ENCODE measurements at places on chromosomes 13 and 19.

- DNase-seq = peak; percentile 40
Observed at GRCh38 chr19:50258918-50259372, 55.5 kb downstream of the MYH14 start.

- no peak for DNase-seq
Observed at GRCh38 chr13:106139377-106139776, 396.1 kb downstream of the EFNB2 start.

GRCh38 chr13:79846386-79846785 is 365.4 kb downstream of the NDFIP2 start:
- DNase-seq = no peak

DNA sequence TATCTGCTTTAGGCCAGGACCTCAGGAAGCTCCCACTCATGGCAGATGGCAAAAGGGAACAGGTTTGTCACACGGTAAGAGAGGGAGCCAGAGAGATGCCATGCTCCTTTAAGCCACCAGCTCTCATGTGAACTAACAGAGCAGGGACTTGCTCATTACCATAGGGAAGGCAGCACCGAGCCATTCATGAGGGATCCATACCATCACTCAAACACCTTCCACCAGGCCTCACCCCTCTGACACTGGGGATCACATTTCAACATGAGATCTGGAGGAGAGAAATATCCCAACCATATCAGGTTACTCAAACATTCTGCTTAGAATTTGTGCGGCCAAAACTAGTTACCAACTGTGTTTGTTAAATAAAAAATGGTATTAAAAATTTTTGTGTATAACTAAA is 427.0 kb downstream of the UQCRFS1 start:
- peak; percentile 2 for DNase-seq

- DNase-seq = no peak
Observed at GRCh38 chr19:49534632-49535385, 7.0 kb downstream of the RCN3 start.

DNA sequence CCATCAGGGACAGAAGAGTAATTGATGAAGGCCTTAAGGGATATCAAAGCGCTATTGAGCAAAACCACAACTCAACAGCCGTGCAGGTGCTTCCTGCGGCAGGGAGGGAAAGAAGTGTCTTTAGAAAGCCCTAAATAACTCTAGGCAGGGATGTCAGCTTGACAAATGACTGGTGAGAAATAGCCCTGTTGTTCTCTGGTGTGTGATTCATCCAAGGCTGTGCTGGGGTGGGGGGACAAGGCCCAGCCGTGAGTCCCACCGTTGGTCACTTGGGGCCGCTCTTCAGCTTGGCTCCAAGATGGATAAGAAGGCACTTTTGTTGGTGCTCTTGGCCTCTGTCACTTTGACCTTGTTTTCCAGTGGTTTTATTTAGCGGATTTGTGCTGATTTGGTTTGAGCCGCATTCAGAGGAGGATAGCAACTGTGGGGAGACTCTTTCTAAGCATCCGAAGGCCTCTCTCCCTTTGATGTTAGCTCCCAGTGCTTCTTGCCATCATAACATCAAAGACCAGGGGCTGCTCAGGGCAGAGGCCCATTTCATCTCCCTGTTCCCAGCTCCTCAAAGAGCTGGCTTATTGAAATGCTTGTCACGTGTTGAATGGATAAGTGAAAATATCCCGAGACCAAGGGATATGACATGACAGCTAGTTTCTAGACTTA is 130.3 kb upstream of the SERP2 start:
- peak; percentile 51 for DNase-seq

GRCh38 chr13:80022146-80022545 is 318.8 kb downstream of the SPRY2 start:
- no peak for DNase-seq

GRCh38 chr13:73938372-73939070 is 195.7 kb downstream of the KLF12 start:
- DNase-seq = peak; percentile 19

DNA sequence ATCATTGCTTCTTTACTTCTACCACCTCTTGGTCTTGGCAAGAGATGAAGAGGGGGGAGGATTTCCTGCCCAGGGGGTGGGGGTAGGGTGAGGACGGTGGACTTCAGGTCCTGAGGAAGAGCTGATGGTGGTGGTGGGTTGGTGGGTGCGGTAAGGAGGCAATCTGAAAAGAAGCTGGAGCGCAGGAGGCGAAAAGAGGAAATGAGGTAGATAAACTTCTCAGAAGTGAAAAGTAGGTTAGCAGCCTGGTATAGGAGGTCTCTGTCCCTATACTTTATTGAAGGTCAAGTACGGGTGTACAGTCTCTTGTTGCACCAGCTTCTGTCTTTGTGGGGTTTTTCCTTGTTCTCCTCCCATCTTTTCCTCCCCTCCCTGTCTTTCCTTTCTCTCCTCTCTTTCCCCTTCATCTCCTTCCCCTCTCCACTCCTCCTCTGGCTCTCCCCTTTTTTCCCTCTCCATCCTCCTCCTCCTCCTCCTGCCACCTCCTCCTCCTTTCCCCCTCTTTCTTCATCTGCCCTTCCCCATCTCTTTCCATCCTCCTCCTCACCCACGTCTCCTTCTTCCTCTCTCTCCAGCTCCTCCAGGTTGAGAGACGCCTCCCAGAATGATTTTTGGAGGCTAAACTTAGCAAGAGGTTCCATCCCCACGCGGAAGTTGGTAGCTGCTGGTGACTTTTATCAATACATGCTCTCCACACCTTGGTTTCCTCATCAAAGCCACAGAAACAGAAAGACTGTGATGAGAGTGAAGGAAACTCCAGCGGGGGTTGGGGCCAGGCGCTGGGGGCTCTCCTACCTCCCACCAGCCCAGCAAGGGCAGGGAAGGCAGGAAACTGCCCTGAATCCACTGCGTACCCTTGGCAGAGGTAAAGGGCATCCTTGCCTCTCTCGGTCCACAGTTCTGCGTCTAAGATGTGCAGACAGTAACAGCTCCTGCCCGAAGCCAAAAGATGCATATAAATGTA is 15.3 kb downstream of the TNFSF14 start:
- no peak for DNase-seq

GRCh38 chr13:25151626-25152195 is 20.4 kb downstream of the AMER2 start:
- DNase-seq = no peak

- no peak for DNase-seq
Observed at GRCh38 chr13:44974056-44974793, 15.0 kb downstream of the NUFIP1 start.

DNA sequence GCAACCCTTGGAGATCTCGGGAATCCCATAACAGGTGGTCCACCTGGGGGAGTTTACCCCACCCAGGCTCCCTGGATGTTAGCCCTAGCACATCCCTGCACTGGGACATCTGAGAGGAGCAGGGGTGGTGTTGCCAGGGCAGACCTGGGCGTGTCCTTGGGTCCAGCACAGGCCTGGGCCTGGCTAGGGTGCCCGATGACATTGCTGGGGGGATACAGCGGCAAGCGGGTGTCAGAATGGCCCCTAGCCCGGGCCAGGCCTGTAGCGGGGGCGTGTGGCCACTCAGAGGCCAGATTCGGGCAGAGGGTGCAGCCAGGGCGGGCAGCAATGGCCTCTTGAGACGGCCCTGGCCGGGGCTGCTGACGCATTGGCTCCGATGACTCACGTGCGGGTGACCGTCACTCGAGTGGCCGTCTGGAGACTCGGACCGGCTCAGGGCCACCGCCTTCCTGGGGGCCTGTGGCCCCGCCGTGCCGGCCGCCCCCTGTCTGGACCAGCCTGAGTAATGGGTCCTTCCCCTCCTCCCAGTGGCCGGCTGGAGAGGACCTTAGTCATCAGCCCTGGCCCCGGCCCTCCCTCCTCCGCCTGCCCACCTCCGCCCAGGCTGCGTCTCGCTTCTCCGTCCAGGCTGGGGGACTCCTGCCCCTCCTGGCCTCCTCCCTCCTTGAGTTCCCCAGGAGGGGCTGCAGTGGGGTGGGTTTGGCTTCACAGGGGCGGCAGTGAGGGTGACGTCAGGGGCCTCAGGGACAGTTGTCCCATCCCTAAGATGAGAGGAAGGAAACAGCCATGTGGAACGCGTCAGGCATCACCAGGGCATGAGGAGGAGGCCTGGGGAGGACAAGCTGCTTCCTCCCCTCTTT is 23.2 kb upstream of the CRTC1 start:
- DNase-seq = no peak

DNA sequence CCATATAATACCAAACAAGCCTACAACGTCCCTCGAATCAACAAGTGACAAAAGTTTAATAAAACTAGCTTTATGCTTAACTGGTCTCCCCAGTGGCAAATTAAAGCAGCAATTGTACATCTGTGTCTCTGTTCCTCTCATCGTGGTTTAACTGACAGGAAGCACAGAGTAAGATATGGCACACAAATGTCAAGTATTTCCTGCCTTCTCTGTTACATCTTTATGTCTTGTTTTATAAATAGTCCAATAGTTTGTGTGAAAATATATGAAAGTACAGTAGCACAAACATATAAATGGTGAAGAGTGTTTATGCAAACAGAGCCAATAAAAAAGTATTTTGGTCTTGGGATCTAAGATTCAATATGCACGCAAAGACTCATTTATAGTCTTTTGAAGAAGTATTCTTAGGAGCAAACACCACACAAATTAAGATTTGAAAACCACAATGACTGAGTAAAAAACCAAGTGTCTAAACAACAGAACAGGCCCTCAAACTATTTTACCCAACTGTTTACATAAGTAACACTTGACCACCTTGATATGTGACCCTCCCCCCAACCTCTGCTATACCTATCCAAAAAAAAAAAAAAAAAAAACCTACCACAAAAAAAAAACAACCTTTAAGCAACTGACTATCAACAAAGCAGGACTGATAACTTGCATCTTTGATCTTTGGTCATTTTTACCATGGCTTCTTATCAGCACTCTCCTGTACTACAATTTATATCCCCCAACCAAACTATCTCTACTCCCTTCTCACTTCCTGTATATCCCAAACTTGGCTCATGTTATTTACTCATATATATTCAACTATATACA is 14.0 kb downstream of the ELF1 start:
- DNase-seq = no peak

DNA sequence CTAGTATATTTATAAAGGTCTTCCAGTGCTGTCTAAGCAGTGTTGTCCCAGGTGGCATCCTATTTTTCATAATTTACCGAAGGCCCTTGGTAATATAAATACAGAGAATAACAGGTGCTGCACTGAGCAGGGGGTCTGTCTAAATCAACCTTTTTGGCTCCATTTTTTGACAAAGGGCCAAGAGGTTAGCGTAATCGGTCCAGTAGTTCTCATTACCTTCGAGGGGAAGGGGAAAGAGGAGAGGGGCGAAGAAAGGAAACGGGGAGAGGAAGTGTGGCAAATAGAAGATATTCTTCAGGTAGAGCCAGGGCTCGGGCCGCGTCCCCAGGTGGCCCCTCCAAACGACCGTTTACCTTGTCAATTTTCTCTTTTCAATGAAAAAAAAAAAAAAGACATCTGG is 749 bp upstream of the PAN3 start:
- peak; percentile 11 for DNase-seq

DNA sequence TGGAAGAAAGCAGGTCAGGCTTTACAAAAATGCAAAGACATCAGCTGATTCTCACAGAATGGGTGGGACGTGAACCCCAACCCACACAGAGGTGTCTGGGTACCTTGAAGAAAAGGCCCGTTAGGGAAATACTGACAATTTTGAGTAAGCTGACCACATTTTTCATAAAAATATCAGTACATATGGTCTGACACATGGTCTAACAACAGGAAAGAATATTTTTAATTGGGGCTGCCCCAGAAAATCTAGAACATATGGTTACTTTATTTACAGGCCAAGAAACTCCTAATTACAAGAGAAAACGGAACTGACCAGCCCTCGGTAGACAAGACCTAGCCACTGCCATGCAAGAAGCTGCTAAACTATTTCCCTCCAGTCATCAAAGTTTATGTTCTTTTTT is 48.7 kb upstream of the ITM2B start:
- DNase-seq = no peak

DNA sequence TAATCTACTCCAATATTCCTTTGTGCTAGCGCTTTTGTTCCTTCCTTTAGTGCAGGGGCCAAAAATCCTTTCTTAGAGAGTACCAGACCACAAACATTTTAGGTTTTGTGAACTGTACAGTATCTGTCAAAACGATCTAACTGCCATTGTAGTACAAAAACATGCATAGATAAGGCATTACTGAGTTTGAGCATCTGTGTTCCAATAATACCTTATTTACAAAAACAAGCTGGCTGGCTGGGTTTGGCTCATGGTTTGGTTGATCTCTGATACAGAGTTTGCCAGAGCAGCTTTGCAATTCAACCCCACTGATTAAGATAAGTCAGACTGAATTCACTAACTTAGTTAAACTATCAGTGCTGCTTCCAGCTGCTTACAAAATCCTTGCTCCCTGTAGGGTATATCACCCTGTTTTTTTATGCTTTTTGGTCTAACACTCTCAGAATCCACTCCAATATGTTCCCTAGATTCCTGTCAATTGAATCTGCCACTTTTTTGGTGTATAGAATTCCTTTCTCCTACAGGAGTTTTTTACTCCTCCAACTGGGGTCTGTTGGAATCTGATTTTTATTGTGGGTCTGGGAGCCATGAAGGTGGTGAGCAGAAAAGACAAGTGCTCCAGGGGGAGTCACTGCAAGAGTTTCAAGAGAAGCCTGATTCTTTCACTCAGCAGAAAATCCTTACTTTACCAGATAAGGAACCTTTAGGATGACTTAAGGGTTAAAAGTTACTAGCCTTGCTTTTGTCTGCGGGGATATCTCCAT is 1399.4 kb downstream of the EFNB2 start:
- no peak for DNase-seq

DNA sequence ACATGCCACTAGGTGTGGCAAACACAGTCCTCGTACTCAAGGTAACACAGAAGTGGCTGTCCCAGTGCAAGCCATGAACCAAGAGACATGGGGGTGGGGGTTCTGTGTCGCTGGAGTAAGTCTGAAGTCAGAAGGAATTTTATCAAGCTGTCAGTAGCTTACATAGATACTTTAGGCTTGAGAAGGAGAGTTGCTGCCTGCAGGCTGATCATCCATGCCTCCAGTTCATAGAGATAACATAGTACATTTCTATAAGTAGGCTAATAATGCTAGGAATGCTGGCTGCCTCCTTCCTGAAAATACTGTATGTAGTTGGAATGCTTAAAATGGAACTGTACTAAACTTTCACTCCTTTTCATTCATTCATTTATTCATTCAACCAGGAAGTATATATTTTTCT is 70.1 kb downstream of the CAB39L start:
- DNase-seq = no peak

- no peak for DNase-seq
Observed at GRCh38 chr13:24288870-24289269, 20.5 kb upstream of the C1QTNF9 start.

- DNase-seq = peak; percentile 41
Observed at GRCh38 chr19:22545751-22546150, 88.4 kb upstream of the ZNF492 start.

- no peak for DNase-seq
Observed at GRCh38 chr19:3782903-3783302, 3.3 kb downstream of the MATK start.

- DNase-seq = no peak
Observed at GRCh38 chr19:28283592-28283991, 929.4 kb downstream of the UQCRFS1 start.

- no peak for DNase-seq
Observed at GRCh38 chr13:43364210-43365038, 341.0 kb downstream of the DNAJC15 start.

DNA sequence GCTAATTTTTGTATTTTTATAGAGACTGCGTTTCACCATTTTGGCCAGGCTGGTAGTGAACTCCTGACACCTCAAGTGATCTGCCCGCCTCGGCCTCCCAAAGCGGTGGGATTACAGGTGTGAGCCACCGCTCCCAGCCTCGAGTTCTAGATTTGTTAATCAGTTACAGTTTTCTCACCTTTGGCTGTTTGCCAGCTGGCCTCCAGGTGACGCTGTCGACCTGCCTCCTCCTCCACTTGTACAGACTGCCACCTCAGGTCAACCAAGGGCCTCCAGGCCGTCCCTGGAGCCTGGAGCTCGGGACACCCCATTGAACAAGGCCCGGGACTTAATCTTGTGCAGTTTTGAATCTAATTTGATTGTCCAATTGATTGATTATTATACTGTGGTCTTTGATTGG is 45.5 kb downstream of the IER2 start:
- DNase-seq = no peak

Measured in SJCRH30 (cell line).